Amniotic epithelial cell (primary cell): ENCODE measurements at places on chromosomes 2 and 18.

GRCh38 chr18:46152436-46152807 lies 48.2 kb downstream of the HAUS1 start:
- peak; percentile 45 for DNase-seq

- peak; percentile 18 for DNase-seq
These were observed 14.9 kb downstream of the KIAA1328 start for GRCh38 chr18:36843784-36844183.

- peak; percentile 67 for DNase-seq
These were observed 18.6 kb downstream of the DNMT3A start for GRCh38 chr2:25323042-25323514.

- no peak for DNase-seq
These were observed 734.8 kb upstream of the NXPH2 start for GRCh38 chr2:139514951-139515350.

GRCh38 chr2:3222636-3223035 lies 155.0 kb downstream of the EIPR1 start:
- DNase-seq = no peak

GRCh38 chr2:184729581-184729980 lies 131.3 kb downstream of the ZNF804A start:
- no peak for DNase-seq

DNA sequence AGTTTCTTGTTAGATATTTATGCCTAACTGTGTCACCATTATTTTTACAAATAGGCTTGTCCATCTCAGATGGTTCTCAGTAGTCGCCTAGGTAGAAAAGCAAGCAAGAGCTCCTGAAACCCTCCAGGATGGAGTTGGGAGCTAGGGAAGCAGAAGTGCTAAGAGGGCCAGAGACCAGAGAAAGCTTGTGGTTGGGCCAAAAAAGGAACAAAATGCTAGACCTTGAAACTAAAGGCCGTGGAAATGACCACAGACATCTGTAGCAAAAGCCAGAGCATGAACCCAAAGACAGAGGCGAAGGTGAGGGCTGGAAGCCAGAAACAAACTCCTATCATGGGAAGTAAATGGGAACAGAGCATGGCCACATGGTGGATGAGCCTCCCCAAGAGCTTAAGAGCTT lies 29.9 kb upstream of the RMDN2 start:
- peak; percentile 17 for DNase-seq

- DNase-seq = no peak
These were observed 9.6 kb upstream of the AQP4 start for GRCh38 chr18:26875040-26875654.

- DNase-seq = no peak
These were observed 80.1 kb downstream of the MBP start for GRCh38 chr18:77052297-77052982.

DNA sequence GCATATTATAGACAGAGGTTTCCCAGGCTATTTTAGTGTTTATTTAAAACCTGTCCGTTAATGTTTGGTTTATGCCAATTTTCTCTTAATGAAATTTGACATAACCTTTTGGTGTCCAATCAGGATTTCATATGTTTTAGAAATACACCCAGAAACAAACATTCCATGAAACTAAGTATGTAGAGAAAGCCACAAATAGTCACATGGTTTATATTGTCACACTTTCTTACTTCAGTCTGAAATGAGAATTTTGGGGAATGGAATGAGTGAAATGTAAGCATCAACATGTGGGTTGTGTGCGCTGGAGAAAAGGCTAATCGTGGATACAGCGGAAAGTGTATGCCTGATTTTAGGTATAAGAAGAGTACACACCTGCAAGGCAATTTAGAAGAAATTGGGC lies 277.0 kb upstream of the RAB12 start:
- DNase-seq = no peak

DNA sequence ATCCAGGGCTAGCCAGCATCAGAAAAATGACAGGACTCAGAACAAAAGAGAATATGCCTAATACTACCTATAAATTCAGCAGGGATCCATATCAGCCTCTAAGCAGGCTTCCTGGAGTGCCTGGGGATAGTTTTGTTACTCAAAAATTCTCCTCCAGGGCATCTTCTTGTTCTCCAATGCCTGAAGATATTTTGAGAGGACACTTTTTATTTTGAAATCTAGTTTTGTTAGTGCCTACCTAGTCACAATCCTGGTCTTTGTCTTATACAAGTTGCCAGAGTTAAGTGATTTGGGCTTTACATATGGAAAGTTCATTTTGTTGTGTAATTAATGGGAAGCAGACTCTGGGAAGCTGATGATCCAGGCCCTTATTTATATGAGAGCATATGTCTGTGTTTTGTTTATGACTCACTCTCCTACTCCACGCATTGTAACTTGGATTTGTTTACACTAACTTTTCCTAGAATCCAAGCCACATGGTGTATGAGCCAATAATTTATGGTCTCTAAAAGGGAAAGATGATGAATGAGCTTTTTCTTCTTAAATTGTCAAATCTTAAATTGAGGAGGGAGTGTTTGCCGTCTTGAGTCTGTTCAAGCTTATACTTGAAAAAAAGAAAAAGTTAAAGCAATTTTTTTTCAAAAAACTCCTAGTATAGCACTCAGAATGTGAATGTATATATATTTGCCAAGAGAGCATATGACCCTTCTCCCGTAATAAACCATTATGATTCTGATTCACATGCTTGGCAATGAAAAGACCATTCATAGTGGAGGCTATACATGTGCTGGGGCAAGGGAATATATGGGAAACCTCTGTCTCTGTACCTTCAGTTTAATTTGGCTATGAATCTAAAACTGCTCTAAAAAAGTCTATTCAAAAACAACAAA lies 370.3 kb downstream of the SETBP1 start:
- DNase-seq = peak; percentile 88
